ENCODE measurements at places on chromosomes 11 and 22.

DNA sequence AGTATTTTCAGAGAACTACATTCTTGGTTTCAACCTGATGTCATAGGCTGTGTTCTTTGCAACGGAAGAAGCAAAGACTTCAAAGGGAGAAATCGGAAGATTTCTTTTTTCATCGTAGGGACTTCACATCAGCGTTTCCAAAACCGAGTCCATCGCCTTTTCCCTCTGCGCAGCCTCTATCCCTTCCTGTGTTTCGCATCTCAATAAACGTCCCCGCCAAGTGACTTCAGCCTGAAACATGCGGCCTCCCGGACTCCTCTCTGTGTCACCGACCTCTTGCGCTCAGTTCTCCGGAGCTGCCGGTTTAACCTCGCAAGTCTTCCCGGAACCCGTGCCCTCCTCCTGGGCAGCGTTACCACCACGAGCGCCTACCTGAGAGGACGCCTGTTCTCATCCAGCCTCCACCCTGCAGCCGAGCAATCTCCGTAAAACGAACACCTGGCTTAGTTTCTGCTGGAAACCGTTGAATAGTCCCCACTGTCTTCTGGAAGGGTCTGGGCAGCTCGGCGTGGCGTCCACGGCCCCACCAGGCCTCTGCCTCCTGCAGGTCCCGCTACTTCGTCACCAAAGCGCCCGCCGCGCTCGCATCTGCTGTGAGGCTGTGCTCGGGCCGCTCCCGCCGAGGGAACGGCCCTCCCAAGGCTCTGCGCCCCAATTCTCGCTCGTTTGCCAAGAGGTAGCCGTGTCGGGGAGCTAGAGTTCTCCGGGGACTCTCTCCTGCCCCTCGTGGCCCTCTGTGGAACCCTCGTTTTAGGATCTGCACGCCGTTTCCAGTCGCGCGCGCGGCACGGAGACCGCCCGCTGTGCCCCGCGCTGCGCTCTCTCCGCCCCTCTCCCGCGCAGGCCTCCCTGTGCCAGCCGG is at the start of gene GLB1L3:
Gene GLB1L3, plus strand, starts transcription at position 846 of the 862 bp plus-strand sequence. CDS start 362 bp downstream, outside the sequence.
- DNase-seq, result peak; percentile 76

DNA sequence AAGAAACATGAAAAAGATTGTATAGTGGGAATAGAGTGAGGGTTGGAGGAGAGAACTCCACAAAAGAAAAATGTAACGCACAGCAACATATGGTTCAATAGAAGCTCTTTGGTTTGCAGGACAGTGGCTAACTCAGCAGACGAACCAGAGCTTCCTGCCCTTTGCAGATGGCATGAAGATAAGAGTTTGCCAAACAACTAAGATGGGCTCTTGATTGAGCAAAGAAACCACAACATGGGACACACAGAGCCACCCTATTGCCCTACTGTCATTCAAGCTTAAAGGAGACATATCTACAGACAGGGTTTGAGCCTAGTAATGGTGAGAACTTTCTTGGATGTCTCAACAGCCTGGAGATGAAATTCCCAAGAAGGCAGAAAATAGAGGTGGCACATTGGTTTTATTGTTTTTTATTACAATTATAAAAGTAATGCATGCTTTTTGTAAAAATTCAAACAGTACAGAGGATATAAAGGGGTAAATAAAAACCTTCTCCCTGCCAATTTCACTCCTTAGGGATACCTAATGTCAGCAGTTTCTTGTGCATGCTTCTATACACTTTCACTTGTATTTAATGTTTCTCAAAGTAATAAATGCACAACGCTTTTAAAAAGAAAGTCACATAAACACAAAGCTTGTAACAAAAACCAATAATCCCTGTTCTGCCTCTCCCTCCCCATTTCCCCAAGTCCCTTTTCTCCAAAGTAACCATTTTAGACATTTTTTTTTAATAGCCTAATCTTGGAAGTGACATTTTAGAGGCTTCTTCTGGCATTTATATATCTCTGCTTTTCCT is 63.7 kb downstream of the COPB1 start:
- no peak for DNase-seq

GRCh38 chr11:27213232-27213660 is 149.8 kb downstream of the CCDC34 start:
- no peak for DNase-seq

- DNase-seq, result no peak
Observed at GRCh38 chr11:130144861-130145281, 14.7 kb upstream of the ST14 start.

- no peak for DNase-seq
Observed at GRCh38 chr11:128878455-128878854, 11.4 kb upstream of the KCNJ1 start.

DNA sequence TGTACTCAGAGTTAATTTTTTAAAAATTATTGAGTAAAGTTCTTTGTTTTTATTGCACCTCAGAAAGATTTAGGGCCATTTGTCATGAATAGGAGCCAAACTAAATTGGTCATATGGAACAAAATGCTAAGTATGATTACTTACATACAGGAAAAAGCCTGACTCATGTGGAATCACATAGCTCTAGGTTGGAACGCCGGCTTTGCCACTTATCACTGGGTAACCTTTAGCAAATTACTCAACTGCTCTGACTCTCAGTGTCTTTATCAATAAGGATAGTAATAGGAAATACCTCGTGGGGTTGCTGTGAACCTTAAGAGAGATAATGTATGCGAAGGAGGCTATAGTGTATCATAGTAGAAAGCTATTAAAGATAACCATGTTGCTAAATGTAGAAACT is 638.5 kb downstream of the NELL1 start:
- no peak for DNase-seq

- no peak for DNase-seq
Observed at GRCh38 chr11:2306877-2307500, 5.2 kb downstream of the TSPAN32 start.

DNA sequence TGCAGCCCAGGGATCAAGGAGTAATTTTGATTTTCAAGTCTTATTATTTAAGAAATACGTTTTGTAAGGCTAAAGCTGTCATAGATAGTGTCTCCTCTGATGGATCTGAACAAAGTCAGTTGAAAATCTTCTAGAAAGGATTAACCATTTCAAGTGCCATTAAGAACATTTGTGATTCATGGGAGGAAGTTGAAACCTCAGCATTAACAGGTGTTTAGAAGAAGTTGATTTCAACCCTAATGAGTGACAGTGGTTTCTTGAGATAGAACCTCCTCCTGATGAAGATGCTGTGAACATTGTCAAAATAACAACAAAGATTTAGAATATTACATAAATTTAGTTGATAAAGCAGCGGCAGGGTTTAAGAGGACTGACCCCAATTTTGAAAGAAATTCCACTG is 61.7 kb downstream of the PRR5L start:
- no peak for DNase-seq

DNA sequence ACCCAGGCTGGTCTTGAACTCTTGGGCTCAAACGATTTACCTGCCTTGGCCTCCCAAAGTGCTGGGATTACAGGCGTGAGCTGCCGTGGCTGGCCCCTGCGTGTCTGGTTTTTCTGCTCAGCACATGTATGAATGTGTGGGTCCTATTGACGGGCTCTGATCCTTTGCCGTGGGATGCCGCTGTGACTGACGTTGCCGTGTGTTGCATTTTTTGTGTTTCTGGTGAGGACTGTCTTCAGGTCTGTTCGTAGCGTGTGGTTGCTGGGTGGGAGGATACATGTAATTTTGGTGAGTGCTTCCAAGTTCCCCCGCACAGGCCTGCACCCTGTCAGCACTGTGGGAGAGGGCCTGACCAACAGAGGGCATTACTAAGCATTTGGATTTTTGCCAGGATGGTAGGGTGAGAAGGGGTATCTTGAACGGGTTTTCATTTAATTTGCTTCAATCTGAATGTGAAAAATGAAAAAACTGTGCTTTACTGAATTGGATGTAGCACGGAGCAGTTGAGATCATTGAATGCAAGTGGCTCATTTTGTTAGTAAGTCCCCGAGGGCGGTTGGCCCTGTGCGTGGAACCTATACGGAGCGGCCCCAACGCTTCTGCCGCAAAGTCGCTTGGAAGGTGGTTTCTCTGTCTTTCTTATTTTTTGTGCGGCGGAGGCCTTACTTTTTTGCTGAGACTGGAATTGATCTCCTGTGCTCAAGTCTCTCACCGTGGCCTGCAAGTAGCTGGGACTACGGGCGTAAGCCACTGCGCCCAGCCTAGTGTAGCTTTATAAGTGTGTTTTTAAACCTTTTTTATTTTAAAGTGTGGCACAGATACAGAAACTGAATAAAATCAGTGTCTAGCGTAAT is 8.2 kb downstream of the ZBED4 start:
- no peak for DNase-seq

DNA sequence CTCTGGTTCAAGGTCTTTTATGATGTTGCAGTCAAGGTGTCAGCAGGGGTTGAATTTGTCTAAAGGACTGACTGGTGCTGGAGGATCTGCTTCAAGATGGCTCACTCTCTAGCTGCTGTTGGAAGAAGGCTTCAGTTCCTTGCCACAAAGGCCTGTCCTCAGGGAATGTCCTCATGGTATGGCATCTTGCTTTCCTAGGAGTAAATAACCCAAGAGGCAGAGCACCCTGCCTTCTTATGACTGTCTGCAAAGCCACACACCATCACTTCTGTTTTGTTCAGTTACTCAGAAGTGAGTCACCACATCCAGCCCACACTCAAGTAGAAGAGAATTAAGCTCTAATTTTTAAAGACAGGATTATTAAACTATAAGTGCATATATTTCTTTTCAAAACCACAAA is 45.2 kb downstream of the PLAAT5 start:
- no peak for DNase-seq

DNA sequence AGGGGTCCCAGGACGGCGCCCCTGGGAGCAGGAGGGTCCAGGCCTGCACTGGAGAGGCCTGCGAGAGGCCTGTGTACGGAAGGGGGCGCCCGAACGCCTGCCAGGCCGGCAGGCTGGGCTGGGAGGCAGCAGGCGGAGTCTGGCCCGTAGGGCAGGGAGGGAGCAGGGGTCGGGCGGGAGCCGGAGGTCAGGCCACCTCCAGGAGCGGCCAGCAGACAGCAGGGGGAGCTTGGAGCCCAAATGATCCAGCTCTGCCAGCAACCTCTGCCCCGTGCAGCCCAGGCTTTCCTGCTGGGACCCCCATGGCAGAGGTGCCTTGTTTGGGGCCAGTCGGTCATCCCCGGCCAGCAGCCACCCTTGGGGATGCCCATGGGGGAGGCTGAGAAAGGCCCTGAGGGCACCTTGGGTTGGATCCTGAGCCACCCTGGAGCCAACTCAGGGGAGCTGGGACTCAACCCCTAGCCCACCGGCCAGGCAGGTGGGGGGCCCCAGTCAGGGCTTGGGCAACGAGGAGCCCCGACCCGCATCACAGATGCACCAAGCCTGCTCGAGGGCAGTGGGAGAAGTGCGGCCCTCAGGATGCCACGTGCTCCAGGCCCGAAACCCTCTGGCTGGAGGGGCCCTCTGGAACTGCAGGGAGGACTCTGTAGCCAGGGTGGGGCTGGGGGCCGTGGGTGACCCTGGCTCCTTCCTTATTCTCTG is 9.6 kb upstream of the SYT8 start:
- peak; percentile 77 for DNase-seq

- DNase-seq, result peak; percentile 49
Observed at GRCh38 chr11:33753304-33753967, 17.2 kb upstream of the CD59 start.

- DNase-seq, result no peak
Observed at GRCh38 chr22:46156031-46156430, 5.7 kb downstream of the PPARA start.

DNA sequence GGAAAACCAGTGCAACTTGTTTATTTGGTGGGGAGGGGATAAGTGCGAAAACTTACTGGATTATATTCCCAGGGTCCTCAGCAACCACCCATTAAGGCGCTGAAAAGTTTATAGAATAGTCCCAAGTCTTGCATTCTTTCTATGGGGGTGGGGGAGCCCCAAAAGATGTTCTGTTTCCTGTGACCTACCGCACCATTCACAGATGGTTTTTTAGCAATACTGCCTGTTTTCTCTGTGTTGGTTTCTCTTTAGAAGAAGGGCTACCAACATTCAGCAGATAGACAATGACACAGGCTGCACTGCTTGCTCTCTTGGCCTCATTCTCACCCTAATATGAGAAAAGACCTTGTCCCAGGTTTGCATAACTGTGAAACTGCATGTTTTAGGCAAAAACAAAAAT is 86.5 kb downstream of the FAM76B start:
- DNase-seq, result peak; percentile 25

DNA sequence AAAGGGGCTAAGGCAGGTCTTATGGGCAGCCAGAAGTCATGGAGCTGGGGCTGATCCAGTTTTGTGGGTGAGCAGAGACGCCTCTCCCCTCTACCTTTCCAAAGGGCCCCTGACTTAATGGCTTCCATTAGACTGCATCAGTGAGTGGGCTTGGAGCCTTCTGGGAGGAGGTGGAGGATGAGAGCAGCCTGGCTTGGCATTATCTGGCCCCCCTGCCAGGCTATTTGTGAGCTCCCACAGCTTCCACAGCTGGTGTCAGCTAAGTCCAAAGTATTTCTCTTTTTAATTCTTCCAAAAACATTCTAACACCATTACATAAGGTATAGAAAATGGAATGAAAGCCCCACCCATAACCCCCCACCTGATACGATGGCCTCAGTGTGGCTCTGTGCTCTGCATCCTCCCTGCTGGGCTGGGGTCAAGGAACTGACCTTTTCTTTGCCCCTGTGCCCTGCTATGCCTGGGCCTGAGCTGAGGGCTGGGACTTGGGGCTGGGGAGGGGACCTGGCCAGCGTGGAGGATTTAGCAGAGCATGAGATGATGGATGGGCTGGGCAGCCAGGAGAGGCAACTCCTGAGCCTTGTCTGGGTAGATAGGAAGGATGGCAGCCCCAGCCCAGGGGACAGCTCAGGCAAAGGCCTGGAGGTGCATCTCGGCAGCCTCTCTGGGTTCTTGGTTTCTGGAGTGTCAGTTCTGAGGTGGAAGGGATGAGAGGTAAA is 4.0 kb downstream of the AIFM3 start:
- DNase-seq, result no peak

DNA sequence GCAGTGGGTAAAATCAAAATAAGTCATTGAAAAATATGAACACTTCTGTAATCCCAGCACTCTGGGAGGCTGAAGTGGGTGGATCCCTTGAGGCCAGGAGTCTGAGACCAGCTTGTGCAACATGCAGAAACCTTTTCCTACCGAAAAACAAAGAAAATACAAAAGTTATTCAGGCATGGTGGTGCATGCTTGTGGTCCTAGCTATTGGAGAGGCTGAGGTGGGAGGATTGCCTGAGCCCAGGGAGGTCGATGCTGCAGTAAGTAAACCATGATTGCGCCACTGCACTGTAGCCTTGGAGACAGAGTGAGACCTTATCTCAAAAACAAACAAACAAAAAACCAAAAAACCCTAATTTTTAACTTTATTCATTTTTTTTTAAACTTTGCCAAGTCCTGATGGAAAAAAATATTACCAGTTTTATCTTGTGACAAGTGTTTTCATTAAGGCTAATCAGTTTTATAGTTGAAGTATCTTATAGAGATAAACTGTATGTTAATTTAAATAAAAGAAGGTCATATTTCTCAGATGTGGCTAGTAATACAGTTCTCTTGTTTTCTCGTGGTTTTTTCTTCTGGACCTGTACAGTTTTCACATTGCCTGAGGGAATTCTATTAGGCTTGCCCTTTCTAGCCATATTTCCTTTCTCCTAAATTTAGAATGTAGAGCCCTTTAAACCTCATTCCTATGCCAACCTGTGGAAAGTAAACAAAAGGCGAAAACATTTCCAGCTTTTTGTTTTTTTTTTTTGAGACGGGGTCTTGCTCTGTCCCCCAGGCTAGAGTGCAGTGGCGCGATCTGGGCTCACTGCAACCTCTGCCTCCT is 9.4 kb downstream of the HIPK3 start:
- no peak for DNase-seq

- DNase-seq, result no peak
Observed at GRCh38 chr22:21014726-21015465, at the start of gene P2RX6. P2RX6 (plus strand) TSS chr22:21015165; CDS start chr22:21015175, 10 bp downstream.

Data from GM20000 (cell line).